CMK (cell line): ENCODE measurements at places on chromosomes 3 and 15.

- DNase-seq: no peak
These were observed 76.9 kb downstream of the ETFA start for GRCh38 chr15:76234337-76234889.

- DNase-seq: no peak
These were observed 810 bp upstream of the MEF2A start for GRCh38 chr15:99565049-99565298.

- DNase-seq: no peak
These were observed 152.7 kb upstream of the CDIN1 start for GRCh38 chr15:36426691-36427090.

GRCh38 chr3:48338635-48339034, 5.2 kb upstream of the SPINK8 start:
- no peak for DNase-seq

DNA sequence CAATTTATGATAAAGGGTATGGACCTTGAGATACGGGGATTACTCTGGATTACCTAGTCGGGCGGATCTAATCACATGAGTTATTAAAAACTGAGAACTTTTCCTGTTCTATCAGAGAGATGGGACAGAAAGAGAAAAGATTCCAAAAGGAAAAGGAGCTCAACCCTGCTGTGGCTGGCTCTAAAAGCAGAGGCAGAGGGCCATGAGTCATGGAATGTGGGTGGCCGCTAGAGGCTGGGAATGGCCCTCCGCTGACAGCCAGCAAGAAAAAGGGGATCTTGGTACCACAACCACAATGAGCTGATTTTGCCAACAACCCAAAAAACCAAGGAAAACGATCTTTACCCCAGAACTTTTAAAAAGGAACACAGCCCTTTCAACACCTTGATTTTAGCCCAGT, 210.0 kb downstream of the MAGI1 start:
- no peak for DNase-seq

GRCh38 chr15:24678485-24678884, 2.9 kb downstream of the NPAP1 start:
- DNase-seq: no peak

GRCh38 chr3:50193746-50194127, 2.3 kb downstream of the GNAT1 start:
- no peak for DNase-seq

DNA sequence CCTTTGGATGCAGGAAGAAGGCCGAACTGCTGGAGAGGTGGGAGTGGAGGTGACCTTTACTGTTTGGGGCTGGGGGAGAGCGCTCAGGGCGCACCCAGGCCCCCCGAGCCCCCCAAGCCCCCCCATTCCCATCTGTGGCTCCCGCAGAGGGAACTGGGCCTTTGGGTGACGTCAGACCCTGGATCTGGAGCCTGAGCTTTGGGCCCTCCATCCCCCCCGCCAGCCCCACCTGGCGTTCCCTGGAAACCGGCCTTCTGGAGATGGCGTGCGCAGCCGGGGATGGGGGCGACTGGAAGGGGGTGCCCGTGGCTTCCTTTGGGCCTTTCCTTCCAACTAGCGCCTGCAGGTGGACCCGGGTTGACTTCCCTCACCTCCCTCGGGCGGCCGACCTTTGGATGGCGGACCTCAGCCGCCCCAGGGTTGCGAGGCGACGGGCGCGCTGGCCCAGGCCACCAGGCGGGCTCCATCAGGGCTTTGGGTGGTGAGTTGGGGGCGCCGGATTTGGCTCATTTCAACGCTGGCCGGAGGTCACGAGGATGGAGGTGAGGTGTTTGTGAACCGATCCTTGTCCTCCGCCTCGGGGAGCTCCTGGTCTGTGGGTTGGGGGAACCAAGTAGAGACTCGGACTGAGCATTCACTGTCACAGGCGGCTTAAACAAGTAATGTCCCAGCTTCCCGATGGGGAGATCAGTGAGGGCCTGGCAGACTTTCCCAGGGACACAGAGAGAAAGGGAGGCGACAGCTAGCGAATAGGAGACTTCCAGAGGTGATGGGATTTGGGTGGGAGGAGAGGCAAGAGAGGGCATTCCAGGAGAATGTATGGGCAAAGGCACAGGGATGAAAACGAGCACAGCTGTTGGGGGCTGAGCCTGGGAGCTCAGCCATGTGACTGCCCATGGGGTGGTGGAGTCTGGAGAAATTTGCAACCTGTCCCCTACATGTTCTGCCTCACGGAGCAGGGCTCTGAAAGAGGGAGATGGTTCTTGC, 709 bp downstream of the SCAMP5 start:
- DNase-seq: no peak

GRCh38 chr3:48991851-48992545, 2.0 kb downstream of the P4HTM start:
- no peak for DNase-seq

DNA sequence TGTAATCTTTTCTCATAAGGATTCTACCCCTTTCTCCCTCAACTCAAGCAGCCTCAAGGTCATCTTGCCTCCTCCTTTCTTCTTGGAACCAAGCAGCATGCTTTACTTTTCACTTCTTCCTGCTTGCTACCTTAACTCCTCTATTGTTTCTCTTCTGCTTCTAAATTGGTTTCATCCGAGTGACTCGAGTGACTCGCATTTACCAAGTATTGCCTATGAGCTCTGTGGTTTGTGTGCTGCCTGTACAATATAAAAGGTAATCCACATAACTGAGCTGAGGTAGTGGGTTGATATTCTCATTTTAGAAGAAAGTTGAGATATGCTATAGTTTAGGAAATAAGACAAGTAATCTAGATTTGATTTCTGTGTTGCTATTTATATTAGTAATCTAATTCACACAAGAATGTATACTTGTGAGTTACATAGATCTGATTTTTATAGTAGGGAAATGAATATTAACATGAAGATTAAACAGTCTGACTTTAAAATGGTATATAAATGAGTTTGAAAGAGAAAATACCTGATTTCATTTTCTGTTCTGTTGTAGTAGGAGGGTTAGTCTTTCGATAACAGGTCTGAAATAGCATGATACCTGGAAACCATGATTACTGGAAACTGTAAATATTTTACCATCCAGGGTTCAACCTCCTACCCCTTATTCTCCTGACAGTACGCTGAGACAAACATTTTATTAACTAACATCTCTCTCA, 5.5 kb downstream of the HHLA2 start:
- DNase-seq: no peak

GRCh38 chr15:33581032-33581431, 270.3 kb downstream of the RYR3 start:
- DNase-seq: no peak

- no peak for DNase-seq
These were observed 15.1 kb downstream of the DUSP7 start for GRCh38 chr3:52041118-52041731.

GRCh38 chr3:155065537-155065936, 14.6 kb upstream of the MME start:
- no peak for DNase-seq
